ENCODE measurements at places on chromosomes 3 and 15.

DNA sequence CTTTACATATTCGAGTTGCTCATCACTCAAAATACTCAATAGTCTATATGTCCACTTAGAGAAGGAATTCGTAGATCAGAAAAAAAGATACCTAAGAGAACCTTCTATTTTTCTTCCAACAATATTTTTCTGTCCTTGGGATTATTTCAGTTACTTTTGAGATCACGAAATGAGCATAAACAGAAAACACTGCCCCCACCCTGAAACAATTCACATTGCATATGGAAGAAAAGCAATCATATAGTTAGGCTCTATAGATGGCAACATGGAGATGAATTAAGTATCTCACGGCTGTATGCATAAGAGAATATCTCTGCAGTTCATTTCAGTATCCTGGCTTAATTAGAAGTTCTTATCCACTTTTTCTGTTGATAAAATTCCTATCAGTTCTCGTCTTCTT lies 391.1 kb downstream of the FGF12 start:
- DNase-seq: no peak

DNA sequence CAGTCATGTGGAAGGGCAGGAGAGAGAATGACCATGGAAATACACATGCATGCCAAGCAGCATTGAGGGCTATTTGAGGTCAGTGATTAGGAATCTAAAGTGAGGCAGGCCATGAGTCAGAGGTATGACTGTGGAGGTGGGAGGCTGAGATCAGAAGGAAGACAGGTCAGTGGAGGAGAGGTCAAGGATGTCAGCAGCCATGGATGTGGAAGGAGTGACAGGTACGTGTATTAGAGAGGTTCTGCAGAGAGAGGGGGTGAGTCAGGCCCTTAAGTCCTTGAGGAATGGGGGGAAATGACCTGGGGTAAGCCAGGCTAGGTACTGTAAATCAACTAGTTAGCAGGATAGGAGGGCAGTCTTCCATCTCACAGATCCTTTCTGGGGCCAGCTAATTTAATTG lies 166.6 kb downstream of the ANO10 start:
- no peak for DNase-seq

- DNase-seq: no peak
Observed at GRCh38 chr3:119294696-119295671, 801 bp downstream of the ARHGAP31 start.

DNA sequence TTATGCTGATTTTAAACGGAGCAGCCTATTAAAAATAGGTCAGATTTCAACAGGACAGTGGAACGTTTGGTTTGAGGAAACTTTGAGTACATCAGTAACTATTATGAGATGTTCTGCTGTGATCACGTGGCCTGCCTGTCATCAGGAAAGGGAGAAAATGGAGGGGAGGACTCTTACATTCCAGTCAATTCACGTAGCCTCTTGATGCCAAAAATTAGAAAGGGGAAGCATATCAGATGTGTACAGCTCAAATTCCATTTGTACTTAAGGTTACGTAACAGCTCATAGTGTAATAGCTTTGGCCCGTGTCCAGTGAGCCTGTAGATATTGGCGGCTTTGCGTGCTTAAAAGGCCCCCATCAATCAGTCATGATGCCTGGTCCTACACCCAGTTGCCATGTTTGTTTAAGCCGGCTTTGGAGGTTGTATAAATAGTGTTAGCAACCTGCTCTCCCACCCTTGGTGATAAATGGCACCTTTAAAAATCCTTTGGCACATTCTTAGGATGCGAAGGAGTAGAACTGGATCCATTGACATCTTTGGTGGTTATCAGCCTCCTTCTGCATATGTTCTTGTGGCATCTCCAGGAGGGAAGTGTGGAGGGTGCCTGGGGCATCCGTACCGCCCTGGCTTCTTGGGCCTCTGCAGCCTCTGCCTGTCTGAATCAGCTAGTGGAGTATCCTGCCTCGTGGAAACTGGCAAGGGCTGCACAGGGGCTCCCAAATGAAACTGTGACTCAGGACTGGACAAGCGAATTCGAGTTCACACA lies 163.9 kb downstream of the THSD4 start:
- no peak for DNase-seq

GRCh38 chr3:77102951-77103769 lies 63.3 kb downstream of the ROBO2 start:
- no peak for DNase-seq

All from amniotic stem cell (primary cell).